Right renal pelvis (tissue), 4 donors: ENCODE measurements at places on chromosomes 7 and 10. TPM values are rescaled to one million over a fixed set of nuclear protein-coding genes. Genes with fewer than 3 reads are reported as not detected.

- DNase-seq = no peak
These were observed 241.4 kb downstream of the TNS3 start for GRCh38 chr7:47340517-47340916.

GRCh38 chr10:58239561-58240169 lies 28.0 kb downstream of the IPMK start:
- no peak for DNase-seq

- no peak for DNase-seq
These were observed 25.6 kb upstream of the TMEM196 start for GRCh38 chr7:19798986-19799385.

DNA sequence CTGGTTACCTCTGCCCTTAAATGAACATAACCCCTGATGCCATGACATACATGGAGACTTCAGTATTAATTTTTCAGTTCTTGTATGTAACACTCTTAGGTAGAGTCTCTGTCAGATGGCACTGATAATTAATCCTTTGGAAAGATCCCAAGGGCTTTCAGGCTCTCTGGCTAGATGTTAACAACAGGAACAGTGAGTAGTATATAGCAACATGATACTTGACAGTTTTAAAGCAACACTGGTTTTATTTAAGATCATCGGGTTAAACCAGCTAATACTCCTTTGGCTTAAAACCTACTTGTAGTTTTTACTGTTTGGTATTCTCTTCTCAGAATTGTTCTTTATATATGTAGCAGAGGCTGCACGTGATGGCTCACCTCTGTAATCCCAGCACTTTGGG lies 27.3 kb downstream of the AHCYL2 start:
- DNase-seq = no peak

DNA sequence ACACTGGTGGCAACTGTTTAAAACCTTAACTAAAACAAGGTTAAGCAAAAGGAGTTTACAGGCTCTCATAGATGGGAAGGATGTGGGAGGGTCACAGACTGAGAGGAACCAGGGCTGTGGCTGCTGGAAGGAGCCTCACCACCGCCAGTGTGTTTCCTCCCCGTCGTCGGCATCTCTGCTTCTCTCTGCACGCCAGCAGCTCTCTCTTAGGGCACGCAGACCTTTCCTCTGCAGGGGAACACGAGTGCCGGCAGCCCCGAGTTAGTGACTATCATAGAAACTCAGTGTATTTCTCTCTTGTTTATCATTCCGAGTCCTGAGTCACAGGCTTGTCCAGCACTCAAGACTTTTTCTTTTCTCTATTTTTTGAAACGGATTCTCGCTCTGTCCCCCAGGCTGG lies 8.1 kb upstream of the SH2D4B start:
- DNase-seq = no peak

DNA sequence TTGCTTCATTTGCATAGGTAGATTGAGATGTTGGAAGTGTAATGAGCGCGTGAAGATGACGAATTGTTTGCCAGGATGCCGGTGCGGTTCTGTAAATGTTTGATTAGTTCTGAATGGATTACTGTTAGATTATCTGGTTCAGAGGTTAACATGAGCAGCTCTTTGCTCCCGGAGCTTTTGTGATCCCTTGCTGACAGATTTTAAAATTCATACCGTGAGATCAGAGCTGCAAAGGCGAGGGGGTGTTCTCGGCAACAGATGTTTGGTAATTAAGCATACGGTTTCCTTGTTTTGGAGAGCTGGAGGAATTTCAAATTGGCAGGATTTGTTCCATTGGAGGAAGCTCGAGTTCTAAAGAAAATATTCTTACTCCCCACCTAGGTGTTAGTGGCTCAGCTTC lies 237.8 kb upstream of the GPR26 start:
- DNase-seq = no peak

GRCh38 chr7:80643336-80643915 lies 5.0 kb downstream of the CD36 start:
- no peak for DNase-seq

DNA sequence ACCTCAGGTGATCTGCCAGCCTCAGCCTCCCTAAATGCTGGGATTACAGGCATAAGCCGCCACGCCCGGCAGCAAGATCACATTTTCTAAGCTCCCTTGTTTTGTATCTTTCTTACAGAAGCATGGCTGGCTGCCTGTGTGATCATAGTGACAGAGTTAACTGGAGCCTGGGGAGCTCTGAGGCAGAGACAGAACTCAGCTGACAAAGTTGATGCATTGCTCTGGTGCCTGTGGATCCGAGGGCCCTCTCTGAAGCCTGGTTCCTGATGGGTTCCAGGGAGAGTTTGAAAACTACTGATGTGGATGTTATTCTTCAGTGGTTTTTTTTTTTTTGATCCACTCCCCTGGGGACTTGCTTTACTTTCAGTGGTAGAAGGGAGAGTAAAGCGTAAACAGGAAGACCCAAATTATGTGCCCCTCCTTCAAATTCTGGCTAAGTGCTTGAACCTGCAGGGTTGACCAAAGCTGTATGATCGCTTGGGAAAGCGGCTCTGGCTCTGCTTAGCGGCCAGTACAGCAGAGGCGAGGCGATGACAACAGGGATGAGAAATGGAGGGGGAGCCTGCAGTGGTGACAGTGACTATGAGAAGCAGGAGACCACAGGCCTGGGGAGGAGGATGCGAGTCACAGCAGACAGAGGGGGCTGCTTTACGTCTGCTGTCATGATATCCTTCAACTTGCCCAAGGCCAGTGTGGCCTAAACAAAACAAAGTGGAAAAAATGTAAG lies 6.8 kb upstream of the EFCAB10 start:
- DNase-seq = no peak

DNA sequence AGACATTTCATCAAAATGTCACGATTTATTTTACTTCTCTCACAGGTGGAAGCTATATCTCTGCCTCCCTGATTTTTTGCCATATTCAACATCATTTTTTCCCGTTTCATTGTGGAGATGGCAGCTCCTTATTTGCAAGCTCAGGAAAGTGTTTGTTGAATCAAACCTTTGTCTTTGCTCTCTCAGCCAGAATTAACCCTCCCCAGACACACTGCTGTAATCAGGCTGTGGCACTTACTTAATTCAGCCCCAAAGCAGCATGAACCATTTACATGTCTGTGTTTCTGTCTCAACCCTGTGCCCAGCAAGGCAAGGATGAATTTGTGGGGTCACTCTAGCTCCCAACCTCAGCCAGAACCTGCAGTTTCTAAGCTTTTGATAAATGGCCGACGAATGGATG lies 397.2 kb downstream of the TCERG1L start:
- DNase-seq = no peak

- no peak for DNase-seq
These were observed 283.0 kb downstream of the TCF7L2 start for GRCh38 chr10:113232928-113233511.

DNA sequence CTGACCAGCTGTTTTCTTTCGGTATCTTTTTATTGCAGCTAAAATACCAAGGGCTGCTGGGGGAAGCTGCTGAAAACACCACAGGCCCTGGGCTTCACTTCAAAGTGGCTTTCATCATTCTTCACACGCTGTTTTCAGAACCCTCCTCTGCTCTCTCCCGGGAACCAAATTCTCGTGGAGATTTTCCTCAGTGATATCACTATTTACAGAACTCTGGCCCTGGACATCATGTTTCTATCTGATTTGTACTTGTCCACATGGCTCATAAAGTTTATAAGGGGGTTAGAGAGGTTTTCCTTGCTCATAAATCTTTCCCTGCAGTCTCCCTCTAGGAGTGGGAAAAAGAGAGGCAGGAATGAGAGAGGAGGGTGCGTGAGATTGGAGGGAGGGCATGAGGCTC lies 177.4 kb upstream of the NPVF start:
- peak; percentile 63 for DNase-seq

GRCh38 chr10:86652361-86653202 lies 1.8 kb upstream of the OPN4 start:
- DNase-seq = no peak

DNA sequence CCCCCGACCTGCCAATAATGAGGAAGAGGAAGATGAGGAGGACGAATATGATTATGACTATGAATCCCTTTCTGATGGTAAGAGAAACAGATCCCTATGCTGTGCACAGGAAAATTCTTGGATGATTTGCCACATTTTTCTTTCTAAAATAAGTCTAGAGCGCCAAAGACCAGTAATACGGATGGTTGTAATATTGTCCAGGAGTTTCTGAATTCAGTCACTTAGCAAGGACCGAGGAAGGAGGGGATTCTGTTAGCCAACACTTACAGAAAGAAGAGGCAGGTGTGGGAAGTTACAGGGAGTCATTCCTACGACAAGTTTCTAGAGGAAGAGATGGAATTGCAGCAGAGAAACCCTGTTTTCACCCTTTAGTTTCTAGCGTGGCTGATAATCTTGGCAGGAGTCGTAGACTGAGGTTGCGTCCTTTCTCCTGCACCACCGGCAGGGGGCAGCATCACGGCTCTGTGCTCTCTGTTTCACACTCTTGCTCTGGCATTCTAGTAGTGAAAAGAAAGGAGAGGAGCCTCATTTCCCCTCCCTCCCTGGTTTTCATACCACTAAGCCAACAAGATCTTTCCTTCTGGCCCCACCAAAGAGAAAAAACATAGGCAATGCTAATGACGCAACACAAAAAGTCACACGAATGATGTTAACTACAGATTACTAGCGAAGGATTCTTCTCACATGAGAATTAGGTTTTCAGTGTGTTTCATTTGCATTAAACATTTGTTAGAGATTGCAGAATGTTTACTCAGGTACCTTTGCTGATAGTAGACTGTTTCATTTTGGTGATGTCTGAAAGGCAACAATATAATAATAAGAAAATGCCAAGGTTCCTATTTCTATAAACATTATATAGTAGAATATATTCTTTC lies 82.7 kb downstream of the NOC3L start:
- no peak for DNase-seq

DNA sequence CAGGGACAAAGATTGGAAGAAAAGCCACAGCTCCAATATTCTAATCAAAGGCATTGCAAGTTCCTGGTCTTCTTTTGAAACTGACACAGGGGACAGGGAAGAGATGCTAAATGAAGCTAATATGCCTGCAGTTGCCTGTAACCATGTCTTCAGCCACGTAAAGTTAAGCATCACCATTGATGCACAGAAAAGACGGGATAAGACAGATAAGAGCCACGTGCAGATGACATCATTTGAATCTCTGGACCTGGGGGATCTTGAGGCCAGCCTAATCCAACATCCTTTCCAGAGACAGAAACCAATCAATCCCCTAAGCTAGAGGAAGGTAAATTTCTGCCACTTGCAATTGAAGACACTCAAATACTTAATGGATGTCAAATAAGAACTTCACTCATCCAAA lies 93.4 kb downstream of the PIP4K2A start:
- no peak for DNase-seq

GRCh38 chr10:47308775-47309174 lies 8.8 kb downstream of the GDF10 start:
- DNase-seq = no peak

- DNase-seq = no peak
These were observed 43.8 kb upstream of the PAPSS2 start for GRCh38 chr10:87615856-87616255.

DNA sequence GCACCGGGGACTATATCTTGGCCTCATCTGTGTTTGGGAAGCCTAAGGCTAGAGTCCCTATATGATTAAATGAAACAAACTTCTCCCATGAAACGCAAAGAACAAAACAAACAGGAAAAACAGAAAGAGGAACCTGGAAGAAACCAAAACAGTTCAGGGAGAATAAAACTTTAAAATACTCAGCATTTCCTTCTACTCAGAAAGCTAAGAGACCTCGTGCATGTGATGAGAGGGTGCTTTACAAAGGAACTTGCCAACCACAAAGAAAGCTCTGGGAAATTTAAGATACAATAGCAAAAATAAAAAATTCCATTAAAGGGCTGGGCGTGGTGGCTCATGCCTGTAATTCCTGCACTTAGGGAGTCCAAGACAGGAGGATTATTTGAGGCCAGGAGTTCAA lies 6.9 kb downstream of the PILRA start:
- DNase-seq = no peak

GRCh38 chr7:3915337-3915878 lies 614.4 kb downstream of the SDK1 start:
- no peak for DNase-seq

- no peak for DNase-seq
These were observed 482.6 kb downstream of the RPS24 start for GRCh38 chr10:78516236-78516635.

GRCh38 chr7:1432411-1433082 lies 26.7 kb downstream of the MICALL2 start:
- peak; percentile 47 for DNase-seq

DNA sequence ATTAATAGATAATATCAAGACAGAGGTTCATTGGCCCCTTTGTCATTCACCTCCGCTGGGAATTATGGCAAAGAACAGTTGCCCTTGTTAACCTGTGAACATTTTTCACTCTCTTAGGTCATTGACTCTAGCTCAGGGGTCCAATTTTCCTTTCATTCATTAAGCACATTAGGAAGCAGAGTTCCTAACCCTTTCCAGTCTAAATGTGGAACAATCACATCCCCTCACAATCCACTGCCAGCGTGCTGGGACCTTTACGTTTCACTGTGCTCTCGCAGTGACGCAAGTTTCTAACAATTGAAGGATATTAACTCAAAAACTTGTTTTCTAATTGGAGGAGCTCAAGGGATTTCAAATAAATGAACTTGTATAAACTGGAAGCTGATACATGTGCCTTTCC lies 79.3 kb upstream of the MEOX2 start:
- DNase-seq = no peak

GRCh38 chr7:1620835-1621234 lies 49.2 kb upstream of the ELFN1 start:
- DNase-seq = no peak

- no peak for DNase-seq
These were observed 299.4 kb downstream of the SNX13 start for GRCh38 chr7:17640730-17641377.

GRCh38 chr10:126465771-126466170 lies 77.5 kb upstream of the ADAM12 start:
- no peak for DNase-seq

GRCh38 chr7:118583641-118584040 lies 359.1 kb downstream of the ANKRD7 start:
- no peak for DNase-seq

- DNase-seq = no peak
These were observed 2.9 kb upstream of the RABGEF1 start for GRCh38 chr7:66737667-66738066.

DNA sequence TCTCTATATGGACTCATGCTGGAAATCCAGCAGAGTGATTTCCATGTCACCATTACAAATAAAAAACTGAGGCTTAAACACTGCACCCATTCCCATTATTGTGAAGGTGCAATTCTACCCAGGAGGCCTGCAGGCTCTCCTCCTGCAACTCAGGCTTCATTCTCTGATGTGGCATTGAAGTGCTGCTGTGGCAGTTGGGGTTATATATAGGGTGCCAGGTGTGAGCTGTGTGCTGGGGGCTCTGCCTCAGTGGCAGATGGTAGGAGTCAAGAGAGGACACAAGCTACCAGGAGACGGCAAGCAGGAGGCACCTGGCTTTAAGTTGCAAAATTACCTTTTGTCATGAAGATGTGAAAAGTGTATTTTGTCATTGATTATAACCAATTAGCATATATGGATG lies 21.3 kb downstream of the ZNF107 start:
- no peak for DNase-seq

GRCh38 chr10:5442990-5443370 lies 30.6 kb downstream of the NET1 start:
- DNase-seq = no peak

ITGB8 gene
- polyA plus RNA-seq = 48.5 TPM

HEPACAM2 gene
- polyA plus RNA-seq = 5.1 TPM

CYP26A1 gene
- polyA plus RNA-seq = 0.17 TPM

ITGA8 gene
- 51.2 TPM for polyA plus RNA-seq

ANKRD30A gene
- polyA plus RNA-seq = not detected

CYREN gene
- 65.0 TPM for polyA plus RNA-seq

ITGB1 gene
- 709 TPM for polyA plus RNA-seq

CC2D2B gene
- 1.6 TPM for polyA plus RNA-seq

PNLIP gene
- not detected for polyA plus RNA-seq

DKK1 gene
- 43.9 TPM for polyA plus RNA-seq

SLC12A9 gene
- 19.5 TPM for polyA plus RNA-seq

ASB10 gene
- polyA plus RNA-seq = not detected

HNRNPF gene
- 215 TPM for polyA plus RNA-seq

TMEM273 gene
- polyA plus RNA-seq = 2.1 TPM
